ENCODE measurements at places on chromosomes 6 and 20. TPM values are rescaled to one million over a fixed set of nuclear protein-coding genes. Genes with fewer than 3 reads are reported as not detected.

ESF1 gene
- total RNA-seq: 16.6 TPM

TPD52L1 gene
- total RNA-seq: 14.9 TPM

EYS gene
- not detected for total RNA-seq

ZFP57 gene
- 0.32 TPM for total RNA-seq

NMBR gene
- not detected for total RNA-seq

TNF gene
- total RNA-seq: 0.71 TPM

HLA-F gene
- total RNA-seq: 26.8 TPM

ACTL10 gene
- total RNA-seq: 0.33 TPM

MATN4 gene
- 0.17 TPM for total RNA-seq

TRIM40 gene
- not detected for total RNA-seq

Measured in right cardiac atrium (tissue), 5 donors.